ENCODE measurements at places on chromosomes 6 and 20. TPM values are rescaled to one million over a fixed set of nuclear protein-coding genes. Genes with fewer than 3 reads are reported as not detected.

The THBS2 gene
- total RNA-seq, result 817 TPM

The OR2H1 gene
- total RNA-seq, result not detected

The ADGRF5 gene
- total RNA-seq, result 13.5 TPM

The HDGFL1 gene
- not detected for total RNA-seq

The HLA-DRB1 gene
- 50.0 TPM for total RNA-seq

The TAAR5 gene
- not detected for total RNA-seq

GRCh38 chr6:96164802-96165201 is 149.0 kb downstream of the FUT9 start:
- no peak overlapping the region for H3K4me3 ChIP-seq
- no peaks in the 10 kb centered on the region for H3K27me3 ChIP-seq
- H3K4me1 ChIP-seq, result no peaks in the 10 kb centered on the region
- DNase-seq, result no peak
- no peaks in the 10 kb centered on the region for H3K36me3 ChIP-seq
- no peak overlapping the region for H3K27ac ChIP-seq

DNA sequence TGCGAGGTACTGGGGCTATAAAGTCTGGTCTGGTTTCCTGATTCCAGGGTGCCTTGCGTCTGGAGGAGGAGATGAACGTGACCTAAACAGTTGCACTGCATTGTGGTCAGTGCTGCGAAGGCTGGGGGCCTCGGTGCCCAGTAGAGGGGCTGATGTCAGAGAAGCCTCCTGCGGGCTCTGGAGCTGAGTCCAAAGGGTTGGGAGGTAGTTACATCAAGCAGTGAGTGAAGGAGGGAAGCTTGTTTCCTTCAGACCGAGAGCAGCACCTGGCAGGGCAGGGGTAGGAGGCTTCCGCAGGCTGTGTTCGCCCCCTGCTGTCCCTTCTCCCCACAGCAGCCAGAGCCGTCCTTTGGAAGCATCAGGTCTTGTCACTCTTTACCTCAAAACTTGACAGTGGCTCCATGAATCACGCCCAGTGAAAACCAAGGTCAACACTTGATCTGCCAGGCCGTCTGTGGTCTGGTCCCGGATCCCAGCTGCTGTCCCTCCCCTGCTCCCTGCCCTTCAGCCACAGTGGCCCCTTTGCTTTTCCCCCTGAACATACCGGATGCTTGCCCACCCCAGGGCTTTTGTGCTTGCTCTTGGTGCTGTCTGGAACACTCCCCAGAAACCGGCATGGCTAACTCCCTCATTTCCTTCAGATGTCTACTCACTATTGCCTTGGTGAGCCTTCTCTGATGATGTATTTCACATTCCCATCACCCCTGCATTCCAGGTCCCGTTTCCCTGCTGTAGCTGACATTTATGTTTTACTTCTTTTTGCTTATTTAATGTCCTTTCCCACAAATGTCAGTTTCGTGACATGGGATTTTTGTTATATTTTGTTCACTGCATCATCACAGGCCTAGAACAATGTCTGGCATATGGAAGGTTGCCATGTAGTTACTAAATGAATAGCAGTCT is 7.0 kb downstream of the DYNLRB1 start:
- peaks cover 28% of the 10 kb centered on the region for H3K4me1 ChIP-seq
- no peaks in the 10 kb centered on the region for H3K27me3 ChIP-seq
- no peak for DNase-seq
- peak overlapping the region; percentile 3 for H3K4me3 ChIP-seq
- H3K27ac ChIP-seq, result peak overlapping the region; percentile 71

DNA sequence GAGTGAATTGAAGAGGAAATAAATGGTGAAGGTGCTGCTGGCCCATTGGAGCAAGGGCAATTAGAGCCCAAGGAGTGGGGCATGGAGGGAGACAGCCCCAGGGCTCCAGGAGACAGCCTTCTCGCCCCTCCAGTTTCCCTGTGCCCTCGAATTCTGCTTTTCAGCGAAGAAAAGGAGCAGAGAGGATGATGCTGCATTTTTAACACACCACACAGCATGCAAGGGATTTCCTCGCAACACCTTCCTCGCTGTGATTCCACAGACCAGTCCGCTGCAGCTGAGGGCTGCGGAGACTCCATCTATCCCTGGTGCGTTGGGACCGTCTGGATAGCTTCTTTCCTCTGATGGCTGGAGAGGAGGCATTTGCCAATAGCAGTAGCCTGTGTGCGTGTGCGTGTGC is 41.7 kb downstream of the PTCHD4 start:
- no peaks in the 10 kb centered on the region for H3K36me3 ChIP-seq
- H3K4me1 ChIP-seq, result no peaks in the 10 kb centered on the region
- DNase-seq, result no peak
- H3K27ac ChIP-seq, result no peak overlapping the region
- H3K4me3 ChIP-seq, result peak overlapping the region; percentile 64

- no peak for DNase-seq
- peaks cover 51% of the 10 kb centered on the region for H3K4me1 ChIP-seq
- H3K27ac ChIP-seq, result peak overlapping the region; percentile 98
- no peaks in the 10 kb centered on the region for H3K36me3 ChIP-seq
Observed at GRCh38 chr6:1627827-1628560, 18.3 kb downstream of the FOXC1 start.

- no peak for DNase-seq
- H3K36me3 ChIP-seq, result peaks cover 26% of the 10 kb centered on the region
- H3K4me1 ChIP-seq, result no peaks in the 10 kb centered on the region
- no peak overlapping the region for H3K27ac ChIP-seq
- H3K4me3 ChIP-seq, result no peak overlapping the region
Observed at GRCh38 chr6:89731924-89732567, 87.5 kb downstream of the MDN1 start.

DNA sequence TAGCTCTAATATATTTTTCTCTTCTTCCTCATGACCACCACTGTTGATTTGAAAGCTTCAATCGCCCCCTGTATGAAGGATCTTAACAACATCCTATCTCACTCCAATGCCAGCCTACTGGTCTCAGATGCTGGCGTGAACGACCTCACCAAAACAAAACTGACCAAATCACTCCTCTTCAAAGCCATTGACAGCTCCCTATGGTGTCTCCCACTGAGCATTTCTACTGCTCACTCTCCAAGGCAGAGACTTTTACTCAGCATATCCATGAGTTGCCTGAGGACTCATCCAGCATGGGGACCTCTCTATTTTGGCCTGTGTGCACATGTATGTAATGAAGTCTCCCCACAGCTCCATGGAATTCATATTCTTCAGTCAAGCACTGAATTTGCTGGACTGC is 520.4 kb downstream of the TFAP2B start:
- no peaks in the 10 kb centered on the region for H3K36me3 ChIP-seq
- no peaks in the 10 kb centered on the region for H3K4me1 ChIP-seq
- H3K27ac ChIP-seq, result no peak overlapping the region
- no peak overlapping the region for H3K4me3 ChIP-seq
- no peak for DNase-seq

DNA sequence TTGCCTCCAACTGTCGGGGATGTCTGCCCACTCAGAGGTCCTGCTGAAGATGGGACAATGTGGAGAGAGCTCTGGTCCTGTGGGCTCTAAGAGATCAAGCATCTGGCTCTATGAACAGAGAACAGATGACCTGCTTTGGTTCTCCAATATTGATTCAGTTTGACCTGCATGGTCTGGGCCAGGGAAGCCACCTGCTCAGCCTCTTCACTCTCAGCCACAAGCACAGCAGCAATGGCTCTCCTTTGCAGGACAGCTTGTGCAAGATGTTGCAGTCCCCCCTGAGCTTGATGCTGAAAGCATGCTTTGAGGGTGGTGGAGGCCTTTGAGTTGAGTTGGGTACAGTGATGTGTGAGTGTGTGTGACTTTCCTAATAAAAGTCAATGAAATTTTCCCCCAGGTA is 18.6 kb upstream of the MCM3 start:
- H3K27me3 ChIP-seq, result no peaks in the 10 kb centered on the region
- H3K27ac ChIP-seq, result no peak overlapping the region
- no peak overlapping the region for H3K4me3 ChIP-seq
- H3K36me3 ChIP-seq, result no peaks in the 10 kb centered on the region
- peaks cover 14% of the 10 kb centered on the region for H3K4me1 ChIP-seq

GRCh38 chr6:31156641-31157040 is 961 bp downstream of the CCHCR1 start:
- H3K4me3 ChIP-seq, result no peak overlapping the region
- H3K4me1 ChIP-seq, result peaks cover 5% of the 10 kb centered on the region
- H3K36me3 ChIP-seq, result peaks cover 3% of the 10 kb centered on the region
- no peak overlapping the region for H3K27ac ChIP-seq
- no peaks in the 10 kb centered on the region for H3K27me3 ChIP-seq

- no peak overlapping the region for H3K27ac ChIP-seq
- H3K4me1 ChIP-seq, result no peaks in the 10 kb centered on the region
- DNase-seq, result no peak
- no peak overlapping the region for H3K4me3 ChIP-seq
- no peaks in the 10 kb centered on the region for H3K27me3 ChIP-seq
- no peaks in the 10 kb centered on the region for H3K36me3 ChIP-seq
Observed at GRCh38 chr20:51005214-51005613, 17.7 kb downstream of the KCNG1 start.

- no peak for DNase-seq
- H3K4me1 ChIP-seq, result peaks cover 3% of the 10 kb centered on the region
- H3K4me3 ChIP-seq, result no peak overlapping the region
- H3K36me3 ChIP-seq, result no peaks in the 10 kb centered on the region
- no peaks in the 10 kb centered on the region for H3K27me3 ChIP-seq
- no peak overlapping the region for H3K27ac ChIP-seq
Observed at GRCh38 chr6:36120979-36121786, 9.1 kb upstream of the MAPK13 start.

DNA sequence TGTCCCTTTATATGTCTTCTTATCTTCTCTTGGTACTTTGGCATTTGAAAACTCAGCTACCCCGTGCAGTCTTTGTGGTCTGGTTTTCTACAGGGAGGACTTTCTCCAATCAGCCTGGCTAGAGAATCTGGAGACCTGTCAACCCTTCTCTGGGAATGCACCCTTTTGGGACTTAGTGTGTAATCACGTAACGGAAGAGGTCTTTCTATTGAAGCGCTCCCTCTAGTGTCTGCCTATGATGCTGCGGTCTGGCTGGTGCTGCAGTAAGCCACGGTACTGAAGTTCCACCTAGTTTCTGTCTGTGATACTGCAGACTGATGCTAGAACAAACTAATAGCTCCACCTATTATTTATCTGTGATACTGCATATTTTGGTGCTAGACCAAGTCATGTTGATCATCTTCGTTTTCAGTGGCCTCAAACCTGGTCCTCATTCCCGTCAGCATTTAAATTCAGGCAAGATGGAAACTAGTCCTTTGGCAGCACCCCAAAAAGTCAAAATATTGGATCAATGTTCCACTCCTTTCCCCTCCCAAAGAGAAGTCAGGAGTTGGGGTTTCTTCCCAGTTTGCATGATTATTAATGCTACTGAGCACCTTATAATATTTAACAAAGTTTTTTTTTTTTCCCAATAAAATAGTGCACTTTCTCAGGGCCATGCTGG is 12.5 kb upstream of the SIRPB2 start:
- no peaks in the 10 kb centered on the region for H3K36me3 ChIP-seq
- no peaks in the 10 kb centered on the region for H3K27me3 ChIP-seq
- H3K4me1 ChIP-seq, result no peaks in the 10 kb centered on the region

- no peak overlapping the region for H3K27ac ChIP-seq
- H3K4me1 ChIP-seq, result peaks cover 4% of the 10 kb centered on the region
- DNase-seq, result no peak
- H3K27me3 ChIP-seq, result no peaks in the 10 kb centered on the region
- H3K36me3 ChIP-seq, result no peaks in the 10 kb centered on the region
- H3K4me3 ChIP-seq, result no peak overlapping the region
Observed at GRCh38 chr6:161270116-161270515, 3.7 kb downstream of the AGPAT4 start.

- no peak overlapping the region for H3K4me3 ChIP-seq
- no peak for DNase-seq
- H3K36me3 ChIP-seq, result no peaks in the 10 kb centered on the region
- no peaks in the 10 kb centered on the region for H3K4me1 ChIP-seq
- H3K27ac ChIP-seq, result no peak overlapping the region
Observed at GRCh38 chr6:33668914-33669313, 42.6 kb downstream of the UQCC2 start.

DNA sequence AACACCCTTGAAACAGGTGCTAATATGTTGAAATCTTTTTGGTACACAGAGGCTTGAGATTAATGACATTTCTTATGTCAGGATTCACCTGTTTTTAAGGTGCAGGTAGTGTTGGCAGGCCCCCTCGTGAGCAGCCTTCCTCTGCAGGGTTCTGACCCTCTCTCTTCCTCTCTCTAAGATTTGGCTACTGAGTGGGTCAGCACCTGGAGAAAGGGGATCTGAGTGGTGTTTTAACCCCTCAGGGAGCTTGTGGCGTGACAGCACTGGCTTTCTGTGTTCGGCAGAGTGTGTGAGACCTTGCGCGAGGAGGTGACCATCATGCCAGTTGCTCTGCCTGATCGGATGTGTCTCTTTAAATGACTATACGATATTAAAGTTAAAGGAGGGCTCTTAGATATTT is 37.1 kb downstream of the HIVEP1 start:
- no peak for DNase-seq
- no peaks in the 10 kb centered on the region for H3K36me3 ChIP-seq
- no peak overlapping the region for H3K27ac ChIP-seq
- H3K4me3 ChIP-seq, result no peak overlapping the region
- no peaks in the 10 kb centered on the region for H3K27me3 ChIP-seq
- peaks cover 7% of the 10 kb centered on the region for H3K4me1 ChIP-seq

DNA sequence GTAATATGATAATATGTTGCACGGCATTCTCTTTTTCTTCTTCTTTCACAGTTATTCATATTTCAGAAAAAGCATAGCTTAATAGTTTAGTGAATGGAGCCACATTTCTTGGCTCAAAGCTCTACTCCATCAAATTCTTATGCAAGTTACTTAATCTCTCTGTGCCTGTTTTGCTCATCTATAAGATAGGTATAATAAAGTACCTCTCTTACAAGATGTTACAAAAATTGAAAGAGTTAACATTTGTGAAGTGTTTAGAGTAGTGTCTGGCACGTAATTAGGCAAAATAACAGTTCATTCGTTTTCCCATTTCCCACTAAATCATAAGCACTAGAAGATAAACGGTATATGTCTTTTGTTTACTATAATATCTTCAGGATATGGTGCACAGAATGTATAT is 1304.4 kb upstream of the EYS start:
- no peak overlapping the region for H3K27ac ChIP-seq
- H3K36me3 ChIP-seq, result no peaks in the 10 kb centered on the region
- no peaks in the 10 kb centered on the region for H3K4me1 ChIP-seq
- no peaks in the 10 kb centered on the region for H3K27me3 ChIP-seq
- no peak for DNase-seq

Measured in thoracic aorta (tissue), 2 donors.